Suppressor macrophage treated with lipopolysaccharide for 1 hour (primary cell): ENCODE measurements at places on chromosomes 13 and 19.

GRCh38 chr13:95300625-95301182 is 547 bp downstream of the ABCC4 start:
- DNase-seq: peak; percentile 69

GRCh38 chr13:44303681-44304432 is 69.8 kb upstream of the SERP2 start:
- DNase-seq: no peak

DNA sequence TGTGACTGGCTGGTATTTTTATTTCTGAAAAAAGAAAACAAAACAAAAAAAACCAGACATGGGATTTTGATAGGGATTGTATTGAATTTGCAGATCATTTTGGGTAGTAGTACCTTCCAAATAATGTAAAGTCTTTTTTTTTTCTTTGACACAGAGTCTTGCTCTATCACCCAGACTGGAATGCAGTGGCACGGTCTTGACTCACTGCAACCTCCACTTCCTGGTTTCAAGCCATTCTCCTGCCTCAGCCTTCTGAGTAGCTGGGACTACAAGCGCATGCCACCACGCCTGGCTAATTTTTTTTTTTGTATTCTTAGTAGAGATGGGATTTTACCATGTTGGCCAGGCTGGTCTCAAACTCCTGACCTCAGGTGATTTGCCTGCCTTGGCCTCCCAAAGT is 4.2 kb downstream of the ZNF101 start:
- no peak for DNase-seq

DNA sequence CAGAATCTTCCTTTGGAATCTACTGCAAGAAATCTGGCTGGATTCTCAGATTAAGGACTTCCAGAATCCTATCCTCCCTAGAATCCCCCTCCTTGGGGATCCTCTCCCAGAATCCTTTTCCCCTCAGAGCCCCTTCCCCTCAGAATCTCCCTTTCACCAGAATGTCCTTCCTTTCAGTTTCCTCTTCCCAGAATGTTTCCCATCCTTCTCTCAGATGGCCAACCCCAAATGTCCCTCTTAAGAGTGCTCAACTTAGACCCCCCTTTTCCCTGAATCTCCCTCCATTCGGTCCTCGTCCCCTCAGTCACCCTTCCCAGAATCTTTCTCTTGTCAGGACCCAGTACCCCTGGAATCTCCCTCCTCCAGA is 584 bp upstream of the RPS16 start:
- no peak for DNase-seq

GRCh38 chr13:106619688-106620555 is 52.0 kb upstream of the ARGLU1 start:
- DNase-seq: peak; percentile 73
